ENCODE measurements at places on chromosomes 11 and 22. TPM values are rescaled to one million over a fixed set of nuclear protein-coding genes. Genes with fewer than 3 reads are reported as not detected.

The GSTT4 gene
- not detected for total RNA-seq

DNA sequence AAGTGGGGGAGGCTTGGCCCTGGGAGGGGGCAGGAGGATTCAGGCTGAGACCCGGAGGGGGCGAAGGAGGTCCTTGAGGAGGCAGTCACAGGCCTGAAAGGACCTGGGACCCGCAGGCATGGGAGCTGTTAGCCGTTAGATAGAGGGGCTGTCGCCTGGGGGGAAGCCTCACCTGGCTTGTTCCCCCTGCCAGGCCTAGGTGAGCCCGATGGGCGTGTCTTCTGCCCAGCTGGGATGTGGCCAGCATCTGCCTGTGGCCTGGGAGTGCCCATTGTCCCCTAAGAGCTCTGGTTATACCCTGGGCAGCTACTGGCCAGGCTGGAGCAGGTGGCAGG, 1.8 kb upstream of the DUSP8 start:
- no peak for DNase-seq

DNA sequence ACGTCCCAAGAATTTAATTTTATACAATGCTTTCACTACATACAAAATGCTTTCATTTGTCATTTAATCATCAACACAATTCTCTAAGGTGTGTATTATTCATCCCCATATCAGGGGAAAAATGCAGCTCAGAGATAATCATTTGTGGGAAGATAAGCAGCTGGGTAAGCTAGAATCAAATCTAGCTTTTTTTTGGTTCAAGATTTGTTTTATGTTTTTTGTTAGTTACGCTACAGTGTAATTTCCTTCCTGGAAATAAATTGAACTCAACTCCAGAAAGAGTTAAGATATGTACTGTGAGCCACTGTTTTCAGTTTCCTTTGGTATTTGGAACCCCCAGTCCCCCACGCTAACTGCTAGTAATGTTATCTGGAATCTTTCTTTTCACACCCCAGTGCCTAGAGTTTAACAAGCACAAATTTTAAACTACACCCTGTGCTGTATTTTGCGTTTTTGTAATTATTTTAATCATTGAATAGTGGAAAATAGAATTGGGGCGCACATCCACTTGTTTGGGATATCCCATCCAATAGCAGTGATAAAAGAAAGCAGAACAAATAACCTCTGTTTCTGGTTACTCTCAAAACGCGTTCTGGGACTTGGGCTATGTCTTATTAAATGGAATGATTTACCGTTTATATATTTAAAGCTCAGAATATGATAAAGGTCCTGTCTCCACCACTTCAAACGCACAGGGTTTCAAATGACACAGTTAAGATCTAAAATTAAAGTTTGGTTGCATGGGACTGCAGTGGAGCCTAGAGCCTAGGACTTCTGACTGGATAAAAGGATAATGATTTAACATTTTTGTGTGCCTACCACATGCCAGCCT, 2.1 kb upstream of the HSPA8 start:
- no peak for DNase-seq

GRCh38 chr22:21032037-21032867, at the start of gene SLC7A4:
Gene SLC7A4 (minus strand): TSS chr22:21032561. CDS start chr22:21031812, 749 bp downstream.
- no peak for DNase-seq

The PLEKHA7 gene
- 36.7 TPM for total RNA-seq

The F2 gene
- not detected for total RNA-seq

DNA sequence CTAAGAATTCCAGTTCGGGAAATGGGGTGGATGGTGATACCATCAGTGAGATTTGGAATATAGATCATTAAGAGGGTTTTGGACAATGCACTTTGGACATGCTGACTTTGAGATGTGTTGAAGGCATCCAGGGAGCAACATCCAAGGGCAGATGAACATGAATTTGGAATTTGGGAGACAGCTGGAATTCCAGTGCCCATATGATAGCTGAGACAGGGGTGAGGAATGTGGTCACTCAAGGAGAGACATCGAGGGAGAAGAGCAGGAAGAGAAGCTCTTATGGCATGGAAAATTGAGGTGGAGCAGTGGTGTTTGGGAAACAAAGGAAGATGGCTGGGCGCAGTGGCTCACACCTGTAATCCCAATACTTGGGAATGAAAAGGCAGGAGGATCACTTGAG, 11.8 kb upstream of the MICAL2 start:
- no peak for DNase-seq

DNA sequence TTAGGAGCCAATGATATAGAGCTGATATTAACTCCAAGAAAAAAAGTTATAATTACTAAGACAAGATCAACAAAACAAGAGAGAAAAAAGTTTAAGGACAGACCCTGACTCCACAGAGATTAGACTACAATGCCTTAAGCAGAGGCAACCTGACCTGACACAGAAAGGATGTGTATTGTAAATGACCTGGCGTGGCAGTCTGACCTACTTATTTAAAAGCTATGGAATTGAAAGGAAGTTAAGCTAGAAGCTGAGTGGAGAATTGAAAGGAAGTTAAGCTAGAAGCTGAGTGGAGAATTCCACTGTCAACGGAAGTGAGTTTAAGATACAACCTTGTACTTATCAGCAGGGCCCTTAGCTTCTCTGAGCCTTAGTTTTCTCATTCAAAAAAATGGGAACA, 885.4 kb downstream of the OPCML start:
- no peak for DNase-seq
